ENCODE measurements at places on chromosomes 12 and 14.

DNA sequence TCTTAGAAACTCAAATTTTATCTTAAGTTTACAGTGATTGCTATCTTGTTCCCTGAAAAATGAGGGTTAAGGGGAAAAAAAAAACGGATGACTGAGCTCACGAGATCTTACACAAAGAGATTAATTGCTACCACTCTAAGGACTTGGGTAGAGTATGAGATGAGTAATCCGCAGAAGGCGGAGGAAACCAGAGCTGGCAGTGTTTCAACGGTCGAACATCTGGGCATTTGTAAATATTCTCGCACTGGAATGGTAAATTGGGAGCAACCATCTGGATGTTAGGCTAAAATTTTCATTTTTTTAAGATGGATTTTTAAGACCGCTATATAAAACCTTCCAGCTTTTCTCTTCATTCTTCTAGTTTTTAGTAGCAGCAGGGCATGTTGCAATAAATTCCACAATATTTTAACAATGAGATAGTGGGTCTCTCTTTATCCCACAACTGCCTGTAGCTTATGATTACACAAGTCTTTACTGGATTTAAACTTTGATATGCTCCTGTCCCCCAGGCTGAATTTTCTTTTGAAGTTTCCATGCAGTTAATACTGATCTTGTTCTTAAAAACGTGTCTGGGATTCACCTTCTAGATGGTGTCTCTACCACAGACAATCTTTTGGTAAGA, 1324.1 kb downstream of the AACS start:
- DNase-seq: no peak

DNA sequence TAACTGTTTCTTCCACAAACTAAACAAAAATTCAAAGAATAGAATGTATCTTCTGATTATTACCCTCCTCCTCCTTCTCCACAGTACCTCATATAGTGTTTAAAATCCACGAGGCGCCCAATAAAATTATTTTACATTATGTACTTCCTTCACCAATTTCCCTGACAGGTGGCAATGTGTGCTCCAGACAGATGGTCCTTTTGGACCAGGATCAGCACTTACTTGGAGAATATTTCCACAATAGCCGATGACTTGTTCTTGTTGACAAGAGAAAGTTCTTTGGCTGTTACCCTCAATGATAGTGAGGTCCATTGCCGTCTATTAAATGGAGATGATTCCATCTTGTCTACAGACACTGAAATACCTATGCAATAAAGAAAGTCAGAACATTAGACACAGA, 34.9 kb downstream of the LIMA1 start:
- no peak for DNase-seq

DNA sequence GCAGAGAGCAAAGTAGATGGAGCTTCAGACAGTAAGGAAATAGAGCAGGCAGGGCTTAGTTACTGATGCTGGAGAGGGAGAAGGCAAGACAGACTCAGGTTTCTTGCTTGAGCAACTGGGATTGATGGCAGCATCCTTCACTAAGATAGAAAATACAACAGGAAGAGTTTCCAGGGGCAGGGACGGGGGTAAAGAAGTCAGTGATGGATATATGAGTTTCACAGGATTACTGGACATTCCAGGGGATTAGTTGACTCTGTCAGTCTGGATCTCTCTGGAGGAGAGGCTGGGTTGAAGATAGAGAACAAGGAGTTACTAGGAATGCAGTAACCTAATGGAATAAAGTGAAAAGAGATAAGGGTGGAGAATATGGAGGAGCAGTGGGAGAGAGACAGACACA, 74.5 kb upstream of the ATF1 start:
- no peak for DNase-seq

DNA sequence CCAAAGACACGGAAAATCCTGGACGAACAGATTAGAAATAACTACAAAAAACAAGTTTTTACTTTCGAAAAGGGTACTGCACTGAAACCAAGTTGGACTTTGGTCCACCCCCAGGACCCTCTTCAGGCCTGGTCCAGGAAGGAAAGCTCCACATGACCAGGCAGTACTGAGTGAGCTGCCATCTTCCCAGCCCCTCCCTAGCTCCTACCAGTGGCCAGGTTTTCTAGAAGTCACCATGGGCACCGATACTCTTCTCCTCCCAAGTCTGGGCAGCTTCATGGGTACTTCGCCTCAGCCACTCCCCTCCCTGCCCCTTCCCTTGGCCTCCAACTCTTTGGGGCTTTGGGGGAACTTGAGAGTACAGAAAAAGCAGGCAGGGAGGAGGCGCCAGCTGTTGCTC, 6.6 kb downstream of the VAMP1 start:
- DNase-seq: no peak

DNA sequence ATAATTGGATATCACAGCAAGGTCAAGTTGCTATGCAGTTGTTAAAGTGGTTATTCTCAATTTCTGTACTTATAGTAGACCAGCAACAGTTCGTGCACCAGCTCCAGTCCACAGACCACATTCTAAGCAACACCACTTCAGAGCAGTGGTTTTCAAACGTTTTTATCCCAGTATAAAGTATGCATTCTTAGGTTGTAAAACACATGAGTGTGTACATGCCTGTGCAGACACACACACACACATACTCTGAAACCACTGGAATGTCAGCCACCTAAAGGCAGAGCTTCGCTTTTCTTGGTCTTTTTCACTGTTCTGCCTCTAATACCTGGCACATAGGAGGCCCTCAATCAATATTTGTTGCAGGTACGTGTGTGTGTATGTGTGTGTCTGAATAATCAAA, 22.2 kb upstream of the C12orf71 start:
- no peak for DNase-seq

GRCh38 chr12:94220804-94221203, 72.4 kb downstream of the PLXNC1 start:
- no peak for DNase-seq

GRCh38 chr12:40013847-40014246, 92.0 kb downstream of the SLC2A13 start:
- DNase-seq: no peak

DNA sequence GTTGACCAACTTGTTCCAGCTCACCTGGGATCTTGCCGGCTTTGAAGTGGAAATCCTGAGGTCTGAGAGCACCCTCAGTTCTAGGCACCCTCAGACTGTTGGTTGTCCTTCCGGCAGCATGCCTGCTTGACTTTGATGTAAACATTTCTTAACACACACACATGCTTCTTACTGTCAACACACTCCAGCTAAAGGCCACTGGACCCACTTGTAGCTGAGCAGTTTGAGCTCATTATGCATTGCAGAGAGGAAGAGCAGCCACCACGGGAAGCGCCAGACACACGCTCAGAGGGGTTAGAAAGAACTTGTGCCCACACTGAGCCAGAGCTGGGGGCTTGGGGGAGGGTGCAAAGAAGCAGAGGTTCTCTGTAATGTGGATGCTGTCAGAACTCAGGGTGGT, 55.8 kb downstream of the TNFAIP2 start:
- DNase-seq: no peak

GRCh38 chr12:120479458-120479857, 9.9 kb upstream of the SRSF9 start:
- no peak for DNase-seq

- no peak for DNase-seq
Observed at GRCh38 chr12:124765581-124766489, 97.8 kb downstream of the SCARB1 start.

- DNase-seq: no peak
Observed at GRCh38 chr14:92382677-92383076, 59.7 kb downstream of the SLC24A4 start.

DNA sequence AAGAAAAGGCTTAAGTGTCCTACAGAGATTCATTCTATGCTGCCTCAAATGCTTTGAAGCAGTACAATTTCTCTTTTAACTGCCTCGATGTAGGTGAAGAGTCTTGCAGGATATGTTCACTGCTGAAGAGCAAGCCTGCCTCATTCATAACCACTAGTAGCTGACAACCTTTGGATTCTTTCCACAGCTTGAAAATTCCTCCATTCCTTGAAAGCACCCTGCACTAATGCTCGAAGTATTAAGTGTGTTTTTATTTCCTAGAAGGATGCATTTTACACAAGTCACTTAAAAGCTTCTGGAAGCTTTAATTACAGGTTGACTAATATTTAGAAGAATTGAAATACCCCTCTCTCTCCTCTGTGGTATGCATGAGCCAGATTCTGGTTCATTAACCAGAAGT, 429.4 kb downstream of the DIO2 start:
- no peak for DNase-seq

DNA sequence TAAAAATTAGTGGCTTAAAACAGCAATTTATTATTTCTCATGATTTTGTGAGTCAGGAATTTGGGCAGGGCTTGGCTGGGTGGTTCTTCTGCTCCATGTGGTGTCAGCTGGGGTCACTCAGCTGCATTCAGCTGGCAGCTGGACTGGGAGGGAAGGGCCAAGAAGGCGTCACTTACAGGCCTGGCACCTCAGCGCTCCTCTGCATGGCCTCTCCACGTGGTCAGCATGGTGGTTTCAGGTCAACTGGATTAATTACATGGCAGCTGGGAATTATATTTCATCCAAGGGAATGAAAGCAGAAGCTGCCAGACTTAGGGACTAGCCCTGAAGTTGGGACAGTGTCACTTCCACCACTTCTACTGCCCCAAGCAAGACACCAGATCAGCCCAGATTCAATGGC, 27.5 kb upstream of the IRF2BPL start:
- no peak for DNase-seq

DNA sequence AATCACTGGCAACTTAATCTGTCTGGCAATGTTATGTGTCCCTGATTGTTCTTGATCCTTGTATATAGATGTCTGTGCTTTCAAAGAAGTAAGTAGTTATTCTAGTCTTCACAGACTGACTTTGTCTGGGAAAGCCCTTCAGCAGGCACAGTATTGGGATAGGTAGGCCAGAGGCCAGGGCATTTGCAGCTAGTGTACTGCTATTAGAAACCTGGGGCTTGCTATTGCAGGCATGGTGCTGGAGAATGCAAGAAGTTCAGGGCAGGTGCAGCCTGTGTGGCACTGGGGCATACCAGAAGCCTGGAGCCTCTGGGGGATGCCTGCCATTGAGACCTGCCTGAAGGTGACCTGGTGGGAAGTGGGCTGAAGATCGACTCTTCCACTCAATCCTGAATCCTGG, 96.3 kb downstream of the TMTC3 start:
- no peak for DNase-seq

GRCh38 chr12:119666900-119667576, 895 bp upstream of the PRKAB1 start:
- no peak for DNase-seq

GRCh38 chr12:12599750-12600643, 11.7 kb upstream of the CREBL2 start:
- no peak for DNase-seq

GRCh38 chr14:52220924-52221811, 46.3 kb upstream of the PTGDR start:
- no peak for DNase-seq
